Sigmoid colon (tissue), 7 donors: ENCODE measurements at places on chromosomes 1 and 21. TPM values are rescaled to one million over a fixed set of nuclear protein-coding genes. Genes with fewer than 3 reads are reported as not detected.

DNA sequence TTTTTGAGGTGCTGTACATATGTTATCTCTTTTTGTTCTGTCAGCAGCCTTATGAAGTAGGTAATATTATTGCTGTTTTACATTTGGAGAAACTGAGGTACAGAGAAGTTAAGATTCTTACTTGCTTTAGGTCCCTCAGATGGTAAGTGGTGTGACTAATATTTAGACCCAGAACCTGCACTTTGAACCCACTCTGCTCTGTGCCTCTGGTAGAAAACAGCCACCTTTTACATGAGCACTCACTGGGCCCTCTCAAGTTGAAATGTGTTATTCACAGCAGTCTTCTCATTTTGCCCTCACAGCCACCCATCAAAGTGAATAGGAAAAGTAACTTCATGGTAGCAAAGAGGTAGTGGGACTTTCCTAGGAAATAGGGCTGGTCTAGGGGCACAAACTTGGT, 4.7 kb downstream of the NSUN4 start:
- H3K4me3 ChIP-seq, result no peak overlapping the region
- no peaks in the 10 kb centered on the region for H3K27me3 ChIP-seq
- peaks cover 11% of the 10 kb centered on the region for H3K4me1 ChIP-seq
- no peak for DNase-seq
- no peak overlapping the region for H3K27ac ChIP-seq
- peaks cover 37% of the 10 kb centered on the region for H3K36me3 ChIP-seq

GRCh38 chr1:230778916-230779590, 31.9 kb downstream of the CAPN9 start:
- no peak overlapping the region for H3K4me3 ChIP-seq
- no peak for DNase-seq
- H3K27me3 ChIP-seq, result no peaks in the 10 kb centered on the region
- H3K4me1 ChIP-seq, result no peaks in the 10 kb centered on the region
- no peak overlapping the region for H3K27ac ChIP-seq
- no peaks in the 10 kb centered on the region for H3K36me3 ChIP-seq

DNA sequence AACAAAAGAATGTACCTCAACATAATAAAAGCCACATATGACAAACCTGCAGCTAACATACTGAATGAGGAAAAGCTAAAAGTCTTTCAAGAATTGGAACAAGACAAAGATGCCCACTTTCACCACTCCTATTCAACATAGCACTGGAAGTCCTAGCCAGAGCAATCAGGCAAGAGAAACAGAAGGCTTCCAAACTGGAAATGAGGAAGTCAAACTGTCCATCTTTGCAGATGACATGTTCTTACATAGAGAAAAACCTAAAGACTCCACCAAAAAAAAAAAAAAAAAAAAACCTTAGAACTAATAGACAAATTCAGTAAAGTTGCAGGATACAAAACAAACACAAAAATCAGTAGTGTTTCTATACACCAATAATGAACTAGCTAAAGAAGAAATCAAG, 20.2 kb downstream of the NSL1 start:
- DNase-seq, result no peak
- H3K4me1 ChIP-seq, result no peaks in the 10 kb centered on the region
- H3K36me3 ChIP-seq, result peaks cover 7% of the 10 kb centered on the region
- no peak overlapping the region for H3K4me3 ChIP-seq
- H3K27me3 ChIP-seq, result no peaks in the 10 kb centered on the region
- H3K27ac ChIP-seq, result no peak overlapping the region

Gene NUP210L
- total RNA-seq, result not detected

DNA sequence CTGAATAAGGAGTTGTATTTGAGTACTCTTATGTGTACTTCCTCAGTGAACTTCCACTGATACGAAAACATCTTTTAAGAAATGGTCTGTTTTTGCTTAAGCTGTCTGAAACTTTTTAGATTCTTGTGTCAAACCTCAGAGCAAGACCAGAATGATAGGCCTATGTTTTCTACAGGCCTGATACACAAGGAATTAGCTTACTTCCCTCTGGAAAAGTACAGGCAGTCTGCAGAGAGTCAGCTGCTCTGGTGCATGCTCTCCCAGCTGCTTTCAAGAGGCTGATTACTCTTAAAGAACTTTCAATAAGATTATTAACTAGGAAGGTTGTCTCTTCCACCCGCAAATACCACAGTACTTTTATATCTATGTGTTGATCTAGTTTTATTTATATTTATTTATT, 9.5 kb downstream of the SNX27 start:
- no peaks in the 10 kb centered on the region for H3K4me1 ChIP-seq
- no peak overlapping the region for H3K4me3 ChIP-seq
- H3K27ac ChIP-seq, result peak overlapping the region; percentile 99
- no peak for DNase-seq

GRCh38 chr1:211738691-211739301, 63.4 kb upstream of the NEK2 start:
- H3K4me3 ChIP-seq, result no peak overlapping the region
- H3K4me1 ChIP-seq, result no peaks in the 10 kb centered on the region
- DNase-seq, result no peak
- H3K27ac ChIP-seq, result no peak overlapping the region
- no peaks in the 10 kb centered on the region for H3K27me3 ChIP-seq
- no peaks in the 10 kb centered on the region for H3K36me3 ChIP-seq

GRCh38 chr1:112358798-112359408, 37.1 kb upstream of the CTTNBP2NL start:
- DNase-seq, result peak; percentile 93
- peak overlapping the region; percentile 85 for H3K27ac ChIP-seq
- peaks cover 30% of the 10 kb centered on the region for H3K4me1 ChIP-seq
- no peaks in the 10 kb centered on the region for H3K36me3 ChIP-seq
- H3K27me3 ChIP-seq, result no peaks in the 10 kb centered on the region
- peak overlapping the region; percentile 27 for H3K4me3 ChIP-seq

DNA sequence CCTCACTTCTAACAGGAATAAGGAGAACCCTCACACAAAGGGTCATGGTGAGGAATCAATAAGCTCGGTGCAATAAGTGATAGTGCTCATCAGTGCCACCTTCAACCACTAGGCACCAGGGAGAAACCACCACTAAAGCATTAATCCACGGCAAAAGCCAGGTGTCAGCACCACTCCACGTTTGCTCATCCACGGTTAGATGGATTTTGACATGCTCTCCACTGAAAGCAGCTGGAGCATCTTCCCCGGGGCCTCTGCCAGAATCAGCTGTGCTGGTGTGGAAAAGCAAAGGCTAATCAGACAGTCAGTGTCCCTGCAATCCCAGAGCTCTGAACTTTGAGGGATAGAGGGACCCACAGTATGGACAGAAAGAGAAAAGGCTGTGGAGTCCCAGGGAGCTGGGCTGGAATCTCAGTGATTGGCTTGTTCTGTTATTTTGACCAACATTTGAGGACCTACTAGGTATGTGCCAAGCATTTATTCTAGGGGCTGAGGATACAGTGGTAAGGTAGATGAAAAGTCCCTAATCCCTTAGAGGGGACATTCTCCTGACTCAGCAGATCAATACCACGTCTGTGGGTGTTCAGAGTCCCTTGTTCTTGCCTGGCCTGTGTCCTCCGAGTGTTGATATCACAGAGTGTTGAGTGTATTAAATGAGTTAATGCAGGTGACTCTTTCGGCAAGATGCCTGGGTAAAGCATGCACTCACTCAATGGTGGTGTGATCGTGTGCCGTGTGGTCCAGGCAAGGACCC, 41.3 kb downstream of the FHAD1 start:
- H3K4me3 ChIP-seq, result no peak overlapping the region
- DNase-seq, result no peak
- H3K4me1 ChIP-seq, result peaks cover 17% of the 10 kb centered on the region
- no peaks in the 10 kb centered on the region for H3K27me3 ChIP-seq
- H3K36me3 ChIP-seq, result no peaks in the 10 kb centered on the region

DNA sequence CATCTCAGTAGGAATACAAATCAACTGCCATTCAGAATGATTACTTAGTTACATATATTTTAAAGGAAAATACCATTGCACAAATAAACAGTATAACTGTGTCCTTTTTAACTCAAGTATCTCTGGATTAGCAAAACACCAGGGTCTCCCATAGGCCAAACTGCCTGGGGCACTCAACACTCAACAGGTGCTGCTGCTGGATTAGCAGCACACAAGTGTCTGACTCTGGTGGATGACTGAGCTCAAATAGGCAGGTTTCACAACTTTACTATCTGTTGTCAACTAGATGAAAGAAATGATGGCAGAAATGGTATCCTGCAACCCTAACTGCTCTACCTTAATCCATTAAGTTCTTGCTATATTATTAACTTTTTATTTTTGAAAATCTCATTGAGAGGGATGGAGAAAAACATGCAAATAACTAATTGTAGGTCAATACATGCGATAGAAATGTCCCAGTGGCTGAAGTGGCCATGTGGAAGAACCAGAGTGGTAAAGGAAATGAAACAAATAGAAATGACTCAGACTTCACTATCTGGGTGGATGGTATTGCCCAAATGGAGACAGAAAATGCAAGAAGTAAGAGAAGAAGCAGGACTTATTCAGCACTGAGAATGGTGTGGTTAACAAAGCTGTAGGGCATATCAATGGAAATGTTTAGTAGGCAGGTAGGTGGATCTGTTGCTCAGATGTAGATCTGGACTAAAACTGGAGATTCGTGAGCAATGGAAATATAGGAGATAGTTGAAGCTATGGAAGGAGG, 90.8 kb upstream of the CCDC190 start:
- no peaks in the 10 kb centered on the region for H3K36me3 ChIP-seq
- H3K27me3 ChIP-seq, result no peaks in the 10 kb centered on the region
- no peak overlapping the region for H3K27ac ChIP-seq
- no peak overlapping the region for H3K4me3 ChIP-seq
- no peak for DNase-seq

DNA sequence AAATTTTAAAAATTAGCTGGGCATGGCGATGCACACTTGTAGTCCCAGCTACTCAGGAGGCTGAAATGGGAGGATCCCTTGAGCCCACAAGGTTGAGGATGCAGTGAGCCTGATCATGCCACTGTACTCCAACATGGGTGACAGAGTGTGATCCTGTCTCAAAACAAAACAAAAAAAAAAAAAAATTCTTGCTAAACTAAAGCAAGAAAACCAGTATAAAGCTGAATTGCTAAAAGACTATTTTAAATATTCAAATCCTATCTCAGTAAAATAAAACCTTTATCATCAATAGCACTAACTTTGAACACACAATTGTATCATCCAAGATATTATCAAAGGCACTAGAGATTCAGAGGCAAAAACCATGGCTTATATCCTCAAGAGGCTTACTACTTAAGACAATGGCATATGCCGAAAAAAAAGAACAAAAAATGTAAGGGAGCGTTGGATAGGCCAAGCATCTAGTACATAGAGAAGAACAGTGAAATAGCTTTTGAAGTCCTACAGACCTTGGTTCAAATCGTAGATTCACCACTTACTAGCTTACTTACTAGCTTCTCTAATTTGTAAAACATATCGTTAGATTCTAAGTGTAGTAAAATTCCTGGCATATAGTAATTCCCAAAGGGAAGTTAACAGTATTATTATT, 3.6 kb downstream of the EPS15 start:
- peaks cover 68% of the 10 kb centered on the region for H3K4me1 ChIP-seq
- H3K36me3 ChIP-seq, result no peaks in the 10 kb centered on the region
- DNase-seq, result no peak
- H3K27ac ChIP-seq, result peak overlapping the region; percentile 93

GRCh38 chr1:186681801-186682200, 1.6 kb upstream of the PTGS2 start:
- peak overlapping the region; percentile 96 for H3K27ac ChIP-seq
- DNase-seq, result no peak
- peak overlapping the region; percentile 72 for H3K4me3 ChIP-seq
- no peaks in the 10 kb centered on the region for H3K36me3 ChIP-seq

Gene SPATA45
- total RNA-seq, result not detected

GRCh38 chr1:40606194-40606593, 59.3 kb downstream of the RIMS3 start:
- H3K27ac ChIP-seq, result no peak overlapping the region
- H3K4me1 ChIP-seq, result no peaks in the 10 kb centered on the region
- DNase-seq, result no peak
- H3K27me3 ChIP-seq, result no peaks in the 10 kb centered on the region

GRCh38 chr1:205920861-205921569, 22.2 kb downstream of the SLC26A9 start:
- H3K36me3 ChIP-seq, result no peaks in the 10 kb centered on the region
- DNase-seq, result peak; percentile 35
- no peaks in the 10 kb centered on the region for H3K27me3 ChIP-seq

- no peaks in the 10 kb centered on the region for H3K27me3 ChIP-seq
- no peaks in the 10 kb centered on the region for H3K36me3 ChIP-seq
- H3K27ac ChIP-seq, result no peak overlapping the region
- H3K4me1 ChIP-seq, result peaks cover 29% of the 10 kb centered on the region
Observed at GRCh38 chr1:245877976-245878375, 629.1 kb downstream of the SMYD3 start.

Gene MAGI3
- 22.5 TPM for total RNA-seq

Gene KRTAP19-1
- total RNA-seq, result not detected

DNA sequence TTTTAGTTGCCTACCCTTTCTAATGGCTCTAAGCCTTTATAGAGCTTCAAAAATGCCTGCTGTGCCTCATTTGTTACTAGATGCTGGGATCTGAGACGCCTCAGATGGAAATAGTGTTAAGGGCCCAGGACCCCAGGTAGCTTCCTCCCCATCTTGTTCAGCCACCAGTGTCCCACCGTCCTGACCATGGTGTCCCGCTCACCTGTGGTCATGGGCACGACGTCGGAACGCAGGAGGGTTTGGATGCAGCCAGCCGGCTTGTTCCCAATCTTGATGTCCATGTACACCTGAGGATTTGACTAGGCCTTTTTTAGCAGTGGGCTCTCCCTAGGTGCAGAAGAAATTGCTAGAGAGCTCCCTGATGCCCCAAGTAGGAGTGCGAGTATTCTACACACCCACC, 31.1 kb downstream of the PABPC4 start:
- H3K27me3 ChIP-seq, result no peaks in the 10 kb centered on the region
- H3K36me3 ChIP-seq, result peaks cover 12% of the 10 kb centered on the region
- H3K4me3 ChIP-seq, result no peak overlapping the region
- DNase-seq, result no peak
- no peaks in the 10 kb centered on the region for H3K4me1 ChIP-seq

DNA sequence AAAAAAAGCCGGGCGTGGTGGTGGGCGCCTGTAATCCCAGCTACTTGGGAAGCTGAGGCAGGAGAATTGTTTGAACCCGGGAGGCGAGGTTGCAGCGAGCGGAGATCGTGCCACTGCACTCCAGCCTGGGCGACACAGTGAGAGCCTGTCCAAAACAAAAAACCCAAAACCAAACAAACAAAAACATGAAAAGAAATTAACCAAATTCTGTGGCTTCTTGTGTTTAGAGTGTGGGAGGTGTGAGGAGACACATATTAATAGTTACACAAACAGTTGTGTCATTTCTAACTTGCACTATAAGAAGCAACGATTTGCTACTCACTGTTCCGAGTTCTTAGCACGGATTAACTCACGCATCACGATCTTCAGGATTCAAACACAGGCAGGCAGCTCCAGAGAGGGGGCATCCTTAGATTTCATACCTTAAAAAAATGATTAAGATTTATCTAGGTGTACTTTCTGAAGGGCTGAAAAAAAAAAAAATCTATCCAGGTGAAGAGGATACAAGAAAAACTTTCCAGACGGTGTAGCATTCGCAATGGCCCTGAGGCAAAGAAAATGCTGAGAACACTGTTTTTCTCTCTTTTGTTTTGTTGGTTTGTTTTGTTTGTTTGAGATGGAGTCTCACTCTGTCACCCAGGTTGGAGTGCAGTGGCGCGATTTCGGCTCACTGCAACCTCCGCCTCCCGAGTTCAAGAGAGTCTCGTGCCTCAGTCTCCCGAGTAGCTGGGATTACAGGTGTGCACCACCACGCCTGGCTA, 713 bp upstream of the HMGCL start:
- peak overlapping the region; percentile 61 for H3K4me3 ChIP-seq
- no peaks in the 10 kb centered on the region for H3K36me3 ChIP-seq
- peak overlapping the region; percentile 96 for H3K27ac ChIP-seq
- no peak for DNase-seq
